ENCODE measurements at places on chromosomes 1 and 21.

DNA sequence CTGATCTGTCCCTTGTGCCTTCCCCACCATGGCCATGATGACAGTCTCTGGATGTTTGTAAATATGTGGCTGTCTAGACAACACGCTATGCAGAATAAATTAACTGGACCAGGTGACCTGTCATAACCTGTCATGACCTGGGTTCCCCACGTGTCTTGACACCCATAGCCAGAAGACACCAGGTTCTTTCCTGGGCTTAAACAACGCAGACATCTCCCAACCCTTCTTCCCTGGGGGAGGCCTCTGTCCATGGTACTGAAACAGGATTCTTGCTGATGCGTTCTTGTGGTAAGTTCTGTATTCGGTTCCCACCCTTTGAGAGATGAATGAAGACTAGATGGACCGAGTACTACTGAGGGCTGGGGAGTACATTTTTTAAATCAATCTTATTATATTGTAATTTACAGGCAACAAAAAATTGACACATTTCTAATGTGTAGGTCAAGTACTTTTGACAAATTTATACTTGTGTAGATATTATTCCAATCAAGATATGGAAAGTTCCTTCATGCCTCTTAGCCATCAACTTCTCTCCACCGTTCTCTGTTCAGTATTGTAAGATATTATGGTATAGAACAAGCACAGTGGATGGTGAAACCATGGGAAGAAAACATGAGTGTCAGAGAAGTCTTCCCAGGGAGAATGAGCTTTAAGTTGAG lies 738.8 kb downstream of the PTPRU start:
- peak; percentile 13 for DNase-seq

- peak; percentile 83 for DNase-seq
Observed at GRCh38 chr1:218496561-218496960, 151.4 kb downstream of the TGFB2 start.

GRCh38 chr1:204623894-204624361 lies 61.6 kb downstream of the LRRN2 start:
- DNase-seq = no peak

GRCh38 chr1:194512957-194513356 lies 1326.5 kb upstream of the B3GALT2 start:
- no peak for DNase-seq

DNA sequence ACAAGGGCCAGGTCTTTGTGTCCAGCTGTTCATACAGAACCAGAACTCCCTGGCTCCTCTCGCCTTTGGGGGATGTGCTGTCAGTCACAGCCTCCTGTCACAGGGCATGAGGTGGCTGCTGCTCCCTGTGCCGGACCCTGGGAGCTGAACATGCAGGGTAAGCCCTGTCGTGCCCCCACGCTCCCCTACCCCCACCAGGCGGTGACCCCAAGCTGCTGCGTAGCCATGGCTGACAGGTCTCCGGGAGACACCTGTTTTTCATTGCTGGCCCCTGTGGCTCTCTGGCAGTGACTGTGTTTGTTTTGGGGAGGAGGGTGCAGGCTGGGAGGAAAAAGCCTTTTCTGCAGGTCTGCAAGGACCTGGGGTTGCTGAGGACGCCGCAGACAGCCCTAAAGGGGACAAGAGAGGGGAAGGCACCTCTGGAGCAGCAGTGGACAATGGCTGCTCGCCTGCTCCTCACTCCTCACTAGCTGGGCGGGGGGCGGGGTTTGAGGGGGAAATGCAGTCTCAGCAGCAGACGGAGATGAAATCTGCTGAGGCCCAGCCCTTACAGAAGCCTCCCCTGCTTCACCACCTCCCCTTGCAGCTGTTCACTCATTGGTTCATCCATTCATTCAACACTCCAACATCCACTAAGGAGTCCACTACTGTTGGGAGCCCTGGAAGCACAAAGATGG lies 81.4 kb downstream of the TRABD2B start:
- DNase-seq = no peak

DNA sequence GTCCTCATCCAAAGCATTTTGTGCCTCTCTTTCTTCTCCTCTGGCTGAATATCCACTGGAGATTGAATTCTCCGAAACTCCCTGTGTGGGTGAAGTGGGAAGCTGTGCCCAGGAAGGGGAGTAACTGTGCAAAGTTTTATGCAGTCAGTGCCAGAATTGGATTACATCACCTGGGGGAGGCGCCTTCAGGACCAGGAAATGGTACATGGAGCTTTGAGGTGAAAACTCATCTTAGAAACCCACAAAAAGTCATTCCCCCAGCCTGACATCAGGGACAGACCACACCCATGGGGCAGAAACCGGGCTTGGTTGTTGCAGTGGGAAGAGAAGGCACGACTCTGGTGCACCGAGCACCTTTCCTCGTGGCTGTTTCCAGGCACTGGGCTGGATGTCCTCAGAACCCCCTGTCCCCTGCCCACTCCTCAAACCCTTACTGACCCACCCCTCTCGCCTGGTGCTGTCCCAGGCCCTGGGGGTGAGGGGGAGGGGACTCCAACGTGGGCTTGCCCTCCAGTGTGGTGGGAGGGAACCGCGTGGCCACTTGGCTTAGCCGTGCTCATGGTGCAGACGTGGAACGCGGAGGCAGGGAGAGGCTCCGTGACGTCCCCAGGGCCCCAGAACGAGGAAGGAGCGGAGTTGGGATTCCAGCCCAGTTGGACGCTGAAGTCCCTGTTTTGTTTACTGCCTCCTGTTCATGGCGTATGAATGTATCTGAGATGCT lies 15.7 kb downstream of the TFF3 start:
- DNase-seq = no peak

GRCh38 chr21:42188663-42189062 lies 30.3 kb upstream of the ABCG1 start:
- no peak for DNase-seq

GRCh38 chr1:234400773-234401172 lies 27.5 kb downstream of the COA6 start:
- DNase-seq = no peak

- peak; percentile 6 for DNase-seq
Observed at GRCh38 chr1:50829014-50829958, 130.8 kb downstream of the FAF1 start.

GRCh38 chr1:36968730-36969129 lies 65.6 kb downstream of the GRIK3 start:
- DNase-seq = no peak

- DNase-seq = no peak
Observed at GRCh38 chr1:244672946-244673682, 20.2 kb downstream of the DESI2 start.

- no peak for DNase-seq
Observed at GRCh38 chr1:105585791-105586190, 1470.7 kb upstream of the PRMT6 start.

DNA sequence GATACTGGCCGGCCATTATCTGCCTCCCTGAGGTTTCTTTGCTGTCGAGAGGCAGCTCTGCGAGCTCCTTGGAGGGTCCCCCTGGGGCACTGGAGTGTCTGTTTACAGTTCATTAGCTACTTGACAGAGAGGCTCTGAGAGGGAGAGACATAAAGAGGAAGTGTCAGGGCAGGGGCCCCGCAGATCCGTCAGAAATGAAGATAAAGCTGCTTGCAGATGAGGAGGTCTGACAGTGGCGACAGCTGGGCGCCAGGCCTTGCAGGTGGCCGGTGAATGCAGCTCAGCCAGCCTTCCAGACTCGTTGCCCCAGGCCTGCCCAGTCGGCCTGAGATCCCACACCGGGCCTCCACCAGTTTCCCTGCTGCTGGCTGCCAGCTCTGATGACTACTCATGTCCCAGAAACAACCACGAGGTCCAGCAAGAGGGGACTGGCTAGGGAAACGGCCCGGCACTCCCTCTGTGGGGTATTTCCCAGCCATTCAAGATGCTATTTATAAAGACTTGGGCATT lies 84.7 kb downstream of the DISP3 start:
- DNase-seq = no peak

GRCh38 chr1:182842265-182842664 lies 3.1 kb downstream of the DHX9 start:
- no peak for DNase-seq

- DNase-seq = no peak
Observed at GRCh38 chr21:46598581-46599572, 6.0 kb downstream of the S100B start.

DNA sequence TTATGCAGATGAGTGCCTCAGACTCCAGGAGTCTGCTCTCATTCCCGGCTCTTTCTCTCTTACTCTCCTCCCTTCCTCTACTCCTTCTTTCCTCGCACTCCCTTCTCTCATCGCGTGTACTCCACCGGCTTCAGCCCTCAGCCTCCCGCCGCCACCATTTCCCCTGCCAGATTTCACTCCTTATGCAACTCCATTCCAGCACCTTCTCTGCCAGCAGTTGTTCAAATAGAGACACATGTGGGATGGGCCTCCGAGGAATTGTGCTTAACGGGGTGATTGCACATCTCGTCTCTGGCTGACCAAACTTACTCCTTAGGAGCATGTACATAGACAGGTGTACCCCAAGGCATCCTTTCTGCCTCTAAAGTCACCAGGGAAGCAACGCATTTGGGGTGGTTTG lies 2.1 kb downstream of the CNTN2 start:
- no peak for DNase-seq

GRCh38 chr1:86324130-86324822 lies 71.8 kb downstream of the ODF2L start:
- DNase-seq = no peak

DNA sequence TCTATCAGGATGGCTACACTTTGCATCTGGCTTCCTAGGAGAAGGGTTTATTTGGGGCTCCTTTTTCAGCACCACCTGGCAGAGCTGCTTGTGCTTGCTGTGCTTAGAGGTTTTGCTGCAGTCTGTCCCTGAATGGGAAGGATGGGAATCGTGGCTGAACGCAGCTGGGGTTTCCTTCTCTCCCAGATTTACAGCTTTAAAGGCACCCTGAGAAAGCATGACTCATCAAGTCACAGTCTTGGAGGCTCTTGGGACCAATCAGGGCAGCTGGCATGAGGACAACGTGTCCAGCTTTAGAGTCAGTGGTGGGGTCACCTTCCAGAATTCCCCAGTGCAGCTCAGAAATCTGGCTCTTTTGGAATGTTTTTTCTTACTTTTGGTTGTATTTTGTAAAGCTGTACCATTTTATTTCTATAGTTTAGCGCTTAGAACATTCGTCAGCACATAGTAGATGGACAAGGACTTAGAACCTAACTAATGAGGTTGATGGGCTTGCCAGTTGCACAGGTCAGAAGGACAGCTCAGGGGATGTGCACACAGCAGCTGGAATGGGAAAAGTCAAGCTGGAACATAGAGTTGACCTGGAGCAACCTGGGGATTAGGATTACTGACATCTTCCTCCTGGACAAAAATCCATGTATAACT lies 222.6 kb downstream of the PRDM2 start:
- no peak for DNase-seq

GRCh38 chr1:95742591-95743089 lies 508.6 kb downstream of the RWDD3 start:
- DNase-seq = no peak

- DNase-seq = no peak
Observed at GRCh38 chr1:79290927-79291474, 284.5 kb upstream of the ADGRL4 start.

DNA sequence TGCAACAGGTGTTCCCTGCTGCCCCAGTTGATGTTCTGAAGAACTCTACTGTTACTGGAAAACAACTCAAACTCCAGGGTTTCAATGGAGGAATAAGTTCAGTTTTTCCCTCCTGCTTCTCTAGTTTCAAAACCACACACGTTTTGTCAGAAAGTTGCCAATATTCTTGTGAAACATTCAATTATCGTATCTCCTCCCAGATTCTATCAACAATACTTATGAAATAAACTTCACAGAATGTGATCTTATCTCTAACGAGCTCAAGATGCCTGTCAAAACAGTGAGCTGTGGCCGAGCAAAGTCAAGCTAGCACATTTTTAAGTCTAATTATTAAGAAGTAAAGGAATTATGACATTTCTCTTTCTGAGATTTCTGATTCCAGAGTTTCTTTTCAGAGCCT lies 4.7 kb downstream of the OR2B11 start:
- no peak for DNase-seq

DNA sequence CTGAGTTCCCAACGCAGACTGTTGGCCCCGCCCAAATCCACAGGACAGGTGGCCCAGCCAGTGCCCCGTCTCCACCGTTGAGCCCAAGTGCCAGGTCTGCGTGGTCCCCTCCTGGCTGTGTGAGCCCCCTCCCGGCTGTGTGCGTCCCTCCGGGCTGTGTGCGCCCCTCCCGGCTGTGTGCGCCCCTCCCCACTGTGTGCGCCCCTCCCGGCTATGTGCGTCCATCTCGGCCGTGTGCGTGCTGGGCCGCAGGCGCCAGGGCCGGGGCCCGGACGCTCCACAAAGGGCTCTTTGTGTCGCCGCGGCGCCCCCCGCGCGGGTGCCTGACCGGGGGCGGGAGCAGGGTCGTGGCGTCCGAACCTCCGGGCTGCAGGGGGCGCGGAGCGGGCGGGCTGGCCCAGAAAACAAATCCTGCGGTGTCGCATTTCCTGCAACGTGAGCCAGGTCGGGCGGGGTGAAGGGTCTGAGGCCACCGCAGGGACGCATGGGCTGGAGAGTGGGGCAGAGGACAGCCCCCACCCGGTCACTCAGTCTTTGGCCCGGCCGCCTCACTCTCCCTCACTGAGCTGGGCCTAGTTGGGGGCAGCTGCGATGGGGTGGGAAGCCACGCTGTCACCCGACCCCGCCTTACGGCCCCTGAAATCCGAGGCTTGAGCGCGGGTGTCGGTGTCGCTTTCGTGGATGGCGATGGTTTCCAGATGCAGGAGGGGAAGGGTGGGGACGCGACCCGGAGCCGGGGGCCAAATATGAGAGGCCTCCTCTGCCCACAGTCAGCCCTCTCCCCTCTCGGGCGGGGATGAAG lies 18.8 kb downstream of the TNFRSF25 start:
- DNase-seq = no peak

DNA sequence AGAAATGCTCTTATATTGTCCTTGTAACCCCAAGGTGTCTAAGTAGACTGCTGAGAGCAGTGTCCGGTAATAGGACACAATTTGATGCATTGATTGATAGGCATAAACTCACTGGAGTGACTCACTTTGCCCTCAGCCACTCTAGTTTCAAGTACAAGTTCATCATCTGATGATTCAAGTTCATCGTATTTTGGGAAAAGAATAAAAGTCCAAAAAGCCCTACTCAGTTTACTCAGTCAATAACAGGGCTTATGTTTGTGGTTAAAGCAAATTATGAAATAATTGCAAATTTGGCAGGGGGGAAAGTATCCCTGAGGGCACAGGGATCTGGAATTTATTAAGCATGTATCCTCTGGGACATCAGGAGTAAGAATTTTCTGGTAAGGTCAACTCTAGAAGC lies 7.6 kb upstream of the ATF3 start:
- DNase-seq = no peak

DNA sequence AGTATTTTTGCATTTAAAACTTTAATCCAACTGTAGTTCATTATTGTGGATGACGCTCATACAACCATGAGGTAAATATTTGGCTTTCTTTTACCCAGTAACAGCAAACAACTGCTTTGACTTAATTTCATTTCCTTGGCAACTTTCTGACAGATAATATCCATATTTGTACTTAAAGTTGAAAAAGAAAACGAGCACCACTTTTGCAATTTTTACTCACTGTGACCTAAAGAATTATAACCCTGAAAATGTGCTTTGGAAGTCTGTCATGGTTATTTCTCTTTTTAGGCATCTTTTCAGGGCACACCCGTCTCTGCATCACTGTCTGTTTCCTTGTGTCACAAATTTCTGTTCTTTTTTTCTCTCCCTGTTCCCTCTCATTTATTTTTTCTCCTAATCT lies 918 bp upstream of the CD2 start:
- no peak for DNase-seq

- DNase-seq = no peak
Observed at GRCh38 chr21:34669149-34669879, 520 bp downstream of the CLIC6 start.
